ENCODE measurements at places on chromosomes 12 and 14.

DNA sequence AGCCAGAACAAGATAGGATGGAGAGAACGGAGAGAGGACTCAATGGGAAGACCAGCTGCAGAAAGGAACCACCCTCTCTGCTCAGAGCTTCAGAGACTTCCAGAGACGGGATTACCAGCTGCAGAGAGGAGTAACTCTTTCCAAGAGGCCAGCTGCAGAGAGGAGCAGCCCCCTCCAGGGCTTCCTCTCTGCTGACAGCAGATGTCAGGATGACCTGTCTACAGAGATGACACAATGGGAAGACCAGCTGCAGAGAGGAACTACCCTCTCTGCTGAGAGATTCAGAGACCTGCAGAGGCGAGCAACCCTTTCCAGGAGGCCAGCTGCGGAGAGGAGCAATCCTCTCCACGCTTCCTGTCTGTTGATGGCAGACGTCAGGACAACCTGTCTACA lies 61.8 kb downstream of the KLRG1 start:
- DNase-seq = no peak

- DNase-seq = no peak
Measured at GRCh38 chr12:43028826-43029225, 439.3 kb upstream of the PRICKLE1 start.

DNA sequence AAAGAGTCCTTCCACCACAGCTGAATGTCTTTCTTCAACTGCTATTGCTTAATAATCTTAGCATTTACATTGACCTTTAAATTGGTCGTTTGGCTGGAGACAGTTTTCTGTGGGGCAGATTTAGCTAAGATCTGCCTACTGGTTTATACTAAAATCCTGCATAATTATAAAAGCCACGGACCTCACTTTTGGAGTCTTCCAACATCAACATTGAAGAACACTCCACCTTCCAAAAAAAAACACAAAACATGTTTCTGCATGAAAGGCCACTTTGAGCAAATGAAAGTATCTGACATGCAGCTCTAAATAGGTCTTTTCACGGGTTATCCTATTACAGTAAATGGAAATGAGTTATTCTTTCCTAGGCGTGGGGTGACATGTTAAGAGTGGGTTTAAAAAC lies 57.0 kb upstream of the KRR1 start:
- no peak for DNase-seq

- DNase-seq = peak; percentile 48
Measured at GRCh38 chr12:31959701-31960391, 631 bp downstream of the RESF1 start.

DNA sequence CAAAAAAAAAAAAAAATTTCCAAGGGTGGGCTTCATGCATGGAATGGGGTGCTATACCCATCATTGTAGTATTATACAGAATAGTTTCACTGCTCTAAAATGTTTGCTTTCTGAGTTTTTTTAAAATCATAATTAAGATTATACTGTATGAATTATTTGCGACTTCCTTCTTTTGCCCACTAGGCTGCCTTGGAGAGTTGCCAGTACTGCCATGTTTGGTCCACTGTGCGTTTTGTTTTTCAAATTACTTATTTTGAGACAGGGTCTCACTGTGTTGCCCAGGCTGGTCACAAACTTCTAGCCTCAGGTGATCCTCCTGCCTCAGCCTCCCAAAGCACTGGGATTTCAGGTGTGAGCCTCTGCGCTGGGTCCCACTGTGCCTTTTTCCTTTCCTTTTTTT lies 19.9 kb downstream of the PLBD2 start:
- DNase-seq = no peak

GRCh38 chr14:32932302-32932913 lies 6.3 kb upstream of the NPAS3 start:
- no peak for DNase-seq

- DNase-seq = peak; percentile 24
Measured at GRCh38 chr14:49303946-49304516, 282.1 kb downstream of the RPS29 start.

- DNase-seq = no peak
Measured at GRCh38 chr12:105834496-105834895, 304.3 kb downstream of the NUAK1 start.
